ENCODE measurements at places on chromosomes 11 and 22.
A peak's percentile ranks its signal among the peaks of the same experiment; 100 is the strongest.

- no peak for DNase-seq
Measured at GRCh38 chr11:12717851-12718291, 43.6 kb downstream of the TEAD1 start.

DNA sequence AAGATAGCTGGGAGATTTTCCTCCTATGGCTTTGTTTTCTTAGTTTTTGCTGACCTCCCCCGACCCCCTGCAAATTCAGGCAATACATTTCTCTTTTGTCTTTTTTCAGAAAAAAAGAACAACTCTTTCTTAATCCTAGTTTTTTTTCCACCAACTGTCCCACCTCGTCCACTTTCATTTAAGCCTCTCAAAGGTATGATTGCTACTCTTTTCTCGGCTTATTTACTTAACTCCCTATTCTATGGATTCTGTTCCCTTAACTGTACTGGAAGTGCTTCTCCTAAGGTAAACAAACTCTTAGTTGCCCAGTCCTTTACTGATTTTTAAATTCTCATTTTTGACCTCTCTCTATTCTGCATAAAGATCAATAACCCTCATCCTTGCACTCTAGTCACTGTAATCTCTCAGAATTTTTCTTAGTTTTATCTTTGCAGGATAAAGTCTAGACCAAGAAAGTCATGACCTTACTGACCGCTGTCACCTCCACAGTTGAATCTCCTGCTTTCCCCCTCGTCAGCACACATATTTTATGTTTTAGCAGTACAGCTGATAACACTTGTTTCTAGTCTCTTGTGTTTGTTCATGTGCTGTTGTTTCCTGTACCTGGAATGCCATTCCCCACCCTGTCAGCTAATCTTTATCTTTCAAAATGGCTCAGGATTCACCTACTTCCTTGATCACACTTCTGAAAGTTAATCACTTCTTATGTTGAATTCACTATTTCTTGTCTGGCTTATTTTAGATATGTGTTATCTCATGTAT, 14.9 kb downstream of the TBCEL start:
- no peak for DNase-seq

- DNase-seq, result no peak
Measured at GRCh38 chr22:37906364-37907008, 389 bp downstream of the MICALL1 start.

GRCh38 chr11:35135222-35135621, 3.7 kb upstream of the CD44 start:
- DNase-seq, result no peak

GRCh38 chr11:60914633-60915247, 782 bp downstream of the TMEM109 start:
- peak; percentile 15 for DNase-seq

DNA sequence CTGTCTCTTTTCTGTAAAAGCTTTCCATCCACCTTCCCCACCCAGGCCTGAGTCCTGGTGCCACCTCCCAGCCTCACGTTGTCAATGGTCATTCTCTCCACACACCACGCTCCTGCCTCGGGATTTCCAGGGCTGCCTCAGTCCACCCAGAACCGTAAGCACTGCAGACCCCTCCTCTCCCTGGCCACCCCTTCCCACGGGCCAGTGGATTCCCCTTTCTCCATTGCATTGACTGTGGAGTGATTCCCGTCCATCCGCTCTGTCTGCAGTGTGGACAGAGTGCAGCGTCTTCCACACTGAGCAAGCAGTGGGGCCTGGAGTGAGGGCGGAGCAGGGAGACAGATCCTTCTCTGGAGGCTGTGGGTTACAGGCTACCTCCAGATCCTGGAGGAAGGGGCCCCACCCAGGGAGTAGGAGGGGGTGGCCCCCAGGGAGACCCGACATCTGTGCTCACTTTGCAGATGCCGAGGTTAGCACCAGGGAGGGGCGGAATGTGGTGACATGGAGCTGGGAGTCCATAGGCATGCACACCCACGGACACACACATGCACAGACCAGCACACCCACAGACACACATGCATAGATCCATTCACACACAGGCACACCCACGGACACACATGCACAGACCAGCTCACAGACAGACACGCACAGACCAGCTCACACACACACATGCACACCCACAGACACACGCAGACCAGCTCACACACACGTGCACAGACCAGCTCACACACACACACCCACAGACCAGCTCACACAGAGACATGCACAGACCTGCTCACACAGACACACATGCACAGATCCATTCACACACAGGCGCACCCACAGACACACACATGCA, 109.6 kb upstream of the B3GAT1 start:
- no peak for DNase-seq

- no peak for DNase-seq
Measured at GRCh38 chr11:34036456-34036855, 15.1 kb upstream of the CAPRIN1 start.

- no peak for DNase-seq
Measured at GRCh38 chr22:36204001-36204631, 2.5 kb upstream of the APOL4 start.
